ENCODE measurements at places on chromosomes 1 and 21.

DNA sequence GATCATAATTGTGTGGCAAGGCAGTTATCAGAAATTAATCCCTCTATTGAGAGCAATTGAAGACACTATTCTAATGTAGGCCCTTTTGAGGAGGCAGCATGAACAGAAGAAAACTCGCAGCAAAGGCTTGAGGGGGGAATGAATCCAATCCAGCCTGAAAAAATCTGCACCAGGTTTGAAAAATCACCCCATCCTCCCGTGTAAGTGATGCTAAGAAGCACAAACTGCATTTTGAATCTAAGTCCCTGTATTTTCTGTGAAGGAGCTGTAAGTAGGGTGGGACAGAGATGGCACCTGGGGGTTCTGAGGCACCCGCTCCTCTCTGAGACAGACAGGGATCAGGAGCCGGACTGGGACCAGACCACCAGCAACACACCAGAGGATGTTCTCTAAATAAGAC, at the start of gene CRB1:
Gene CRB1, plus strand, starts transcription at position 241 of the 400 bp plus-strand sequence. CDS start 161 bp downstream, outside the sequence.
- no peak for DNase-seq

GRCh38 chr1:113835686-113836290, 23.5 kb upstream of the RSBN1 start:
- DNase-seq: no peak

- no peak for DNase-seq
These were observed 365.8 kb upstream of the DPYD start for GRCh38 chr1:98286656-98287055.

GRCh38 chr1:237287876-237288521, 246.0 kb downstream of the RYR2 start:
- no peak for DNase-seq

DNA sequence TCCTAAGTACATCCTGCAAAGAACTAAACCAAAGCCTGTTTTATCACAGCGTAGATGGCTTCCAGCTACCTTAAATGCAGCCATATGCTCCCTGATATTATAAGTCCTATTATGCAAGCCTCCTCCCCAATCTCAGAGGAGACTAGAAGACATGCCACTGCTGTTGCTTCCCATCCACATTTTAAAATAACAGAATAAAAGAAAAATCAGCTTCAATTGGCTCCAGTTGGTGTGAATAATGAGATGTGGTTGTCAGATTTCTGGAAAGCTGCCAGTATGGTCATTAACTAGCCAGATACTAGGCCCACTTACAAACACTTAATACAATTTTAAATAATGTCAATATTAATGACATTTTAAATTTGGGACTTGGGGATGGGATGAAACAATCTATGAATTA, 25.7 kb downstream of the WARS2 start:
- DNase-seq: no peak

DNA sequence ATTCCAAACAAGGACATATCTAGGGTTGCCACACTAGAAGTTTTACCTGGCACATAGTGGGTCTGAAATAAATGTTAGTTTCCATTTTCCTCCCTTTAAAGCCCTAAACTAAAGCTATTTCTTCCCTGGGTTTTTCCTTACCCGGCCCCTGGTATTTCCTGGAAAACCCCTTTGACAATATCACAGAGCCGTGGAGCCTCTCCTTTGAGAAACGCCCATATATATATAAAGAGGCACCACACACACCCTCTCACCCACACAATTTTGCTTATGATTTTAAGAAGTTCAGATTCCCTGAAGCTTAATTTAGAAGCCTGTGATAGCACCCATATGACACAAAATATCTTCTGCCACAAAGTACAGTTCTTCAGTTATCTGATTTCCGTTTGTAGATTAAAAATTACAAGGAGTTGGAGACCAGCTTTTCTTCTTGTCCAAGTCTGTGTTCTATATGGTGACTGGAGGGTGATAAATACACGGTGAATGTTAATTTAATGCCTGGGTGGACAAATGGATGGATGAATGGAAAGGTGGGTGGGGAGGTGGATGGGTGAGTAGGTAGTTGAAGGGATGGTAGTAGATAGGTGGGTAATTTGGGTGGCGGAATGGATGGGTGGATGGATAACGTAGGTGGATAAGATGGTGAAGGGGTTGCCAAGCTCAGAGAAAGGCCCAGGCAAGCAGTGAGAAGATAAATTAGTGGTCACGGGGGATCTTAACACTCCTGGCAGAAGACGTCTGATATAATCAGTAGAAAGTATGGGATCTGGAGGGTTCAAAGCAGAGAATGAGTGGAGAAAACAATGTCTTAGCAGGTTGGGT, 154.4 kb upstream of the FGGY start:
- DNase-seq: no peak

DNA sequence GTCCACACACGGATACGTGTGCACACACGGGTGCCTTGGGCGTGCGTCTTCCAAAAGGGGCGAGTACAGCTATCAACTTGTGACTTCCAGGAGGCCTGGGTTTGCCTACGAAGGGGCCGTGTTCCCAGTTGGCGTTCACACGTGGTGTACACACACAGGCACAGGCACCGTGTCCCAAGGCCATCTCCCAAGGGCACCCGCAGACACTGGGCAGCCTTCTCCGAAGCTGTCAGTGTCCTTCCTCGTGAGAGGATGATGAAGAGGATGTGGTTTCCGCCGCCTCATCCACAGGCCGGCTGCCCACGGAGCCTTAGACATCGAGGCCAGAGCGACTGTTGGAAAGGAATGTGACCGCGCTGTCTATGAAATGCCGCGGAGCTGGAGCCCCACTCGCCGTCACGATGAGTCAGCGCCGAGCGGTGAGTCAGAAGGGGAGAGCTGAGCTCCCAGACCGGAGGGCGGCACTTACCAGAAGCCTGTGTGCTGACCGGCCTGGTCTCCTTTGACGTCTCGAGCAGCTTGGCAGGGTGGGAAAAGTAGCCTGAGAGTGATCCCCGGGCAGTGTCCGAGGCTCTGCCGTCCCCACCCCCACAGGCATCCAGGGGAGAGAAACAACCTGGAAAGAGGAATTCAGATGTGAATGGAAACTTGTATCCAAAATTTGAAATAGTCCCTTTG, 141.4 kb upstream of the ARHGEF16 start:
- no peak for DNase-seq

DNA sequence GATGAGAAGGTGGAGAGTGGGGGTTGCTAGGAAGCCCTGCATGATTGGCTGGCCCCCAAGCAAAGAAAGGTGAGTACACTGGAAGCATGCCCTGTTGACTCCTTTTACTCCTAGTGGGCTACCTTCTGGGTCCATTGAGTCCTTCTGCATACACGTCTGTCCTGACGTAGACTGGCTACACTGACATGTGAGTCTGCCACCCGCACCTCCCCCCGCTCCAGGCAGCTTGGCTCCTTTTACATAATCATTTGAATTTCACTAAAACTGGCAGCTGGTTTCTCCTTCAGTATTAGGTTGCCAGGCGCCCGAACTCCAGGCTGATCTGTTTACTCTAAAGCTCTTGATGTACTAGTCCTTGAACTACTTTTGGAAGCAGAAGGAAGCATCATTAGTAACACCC, 8.7 kb downstream of the MRPS21 start:
- no peak for DNase-seq

- no peak for DNase-seq
These were observed at the start of gene TP73 for GRCh38 chr1:3651930-3652547. TP73 (plus strand) TSS chr1:3652516; CDS start chr1:3682366, 29,850 bp downstream.

DNA sequence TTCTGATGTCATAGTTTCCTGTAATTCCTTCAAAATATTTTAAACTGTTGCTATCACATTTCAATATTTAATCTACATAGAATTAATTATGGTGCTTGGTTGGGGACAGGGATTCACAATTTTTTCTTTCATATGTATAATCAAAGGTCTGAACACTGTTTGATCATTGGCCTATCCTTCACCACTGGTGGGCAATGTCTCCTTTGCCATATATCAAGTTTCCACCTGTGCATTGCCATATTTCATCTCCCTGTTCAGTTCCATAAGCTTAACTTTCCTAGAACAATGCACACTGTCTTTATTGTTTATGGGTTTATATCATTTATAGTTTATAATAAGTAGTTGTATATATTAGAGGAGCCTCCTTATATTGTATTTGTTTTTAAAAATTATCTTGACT, 374.9 kb upstream of the PTBP2 start:
- DNase-seq: no peak

GRCh38 chr1:12296623-12297022, 66.8 kb downstream of the VPS13D start:
- no peak for DNase-seq

DNA sequence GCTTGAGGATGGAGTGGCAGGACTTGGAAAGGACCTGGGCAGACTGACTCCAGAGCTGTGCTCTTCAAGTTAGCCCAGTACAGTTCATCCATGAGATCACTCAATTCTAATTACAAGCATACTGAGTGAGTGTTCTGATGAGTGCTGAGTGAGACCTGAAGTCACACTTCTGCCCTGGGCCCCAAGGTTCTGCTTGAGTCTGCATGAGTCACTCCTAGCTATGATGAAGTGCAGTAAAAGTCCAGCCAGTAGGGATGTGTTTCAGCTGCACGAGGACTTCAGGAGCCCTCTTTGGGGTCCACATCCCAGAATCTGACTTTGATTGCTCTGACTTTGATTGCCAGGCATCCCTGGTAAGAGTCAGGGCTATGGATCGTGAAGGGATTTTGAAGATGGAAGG, 35.8 kb downstream of the PLEKHA6 start:
- DNase-seq: no peak

DNA sequence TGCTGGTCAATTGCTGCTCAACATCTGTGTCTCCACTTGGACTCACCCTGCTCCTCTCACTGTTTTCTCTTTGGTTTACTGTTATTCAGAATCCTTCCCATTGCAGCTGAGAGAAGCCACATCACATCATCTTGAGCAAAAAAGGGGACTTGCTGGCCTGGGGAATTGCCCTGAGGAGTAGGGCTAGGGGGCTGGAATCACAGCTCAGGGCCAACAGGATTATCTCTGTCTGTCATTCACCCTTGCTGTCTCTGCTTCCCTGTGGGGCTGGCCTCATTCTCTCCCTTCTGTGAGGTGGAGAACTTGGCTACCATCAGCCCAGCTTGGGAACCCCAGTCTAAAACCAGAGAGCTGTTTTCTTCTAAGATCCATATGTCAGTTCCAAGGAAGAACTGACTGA, 140.7 kb upstream of the WNT4 start:
- DNase-seq: no peak

DNA sequence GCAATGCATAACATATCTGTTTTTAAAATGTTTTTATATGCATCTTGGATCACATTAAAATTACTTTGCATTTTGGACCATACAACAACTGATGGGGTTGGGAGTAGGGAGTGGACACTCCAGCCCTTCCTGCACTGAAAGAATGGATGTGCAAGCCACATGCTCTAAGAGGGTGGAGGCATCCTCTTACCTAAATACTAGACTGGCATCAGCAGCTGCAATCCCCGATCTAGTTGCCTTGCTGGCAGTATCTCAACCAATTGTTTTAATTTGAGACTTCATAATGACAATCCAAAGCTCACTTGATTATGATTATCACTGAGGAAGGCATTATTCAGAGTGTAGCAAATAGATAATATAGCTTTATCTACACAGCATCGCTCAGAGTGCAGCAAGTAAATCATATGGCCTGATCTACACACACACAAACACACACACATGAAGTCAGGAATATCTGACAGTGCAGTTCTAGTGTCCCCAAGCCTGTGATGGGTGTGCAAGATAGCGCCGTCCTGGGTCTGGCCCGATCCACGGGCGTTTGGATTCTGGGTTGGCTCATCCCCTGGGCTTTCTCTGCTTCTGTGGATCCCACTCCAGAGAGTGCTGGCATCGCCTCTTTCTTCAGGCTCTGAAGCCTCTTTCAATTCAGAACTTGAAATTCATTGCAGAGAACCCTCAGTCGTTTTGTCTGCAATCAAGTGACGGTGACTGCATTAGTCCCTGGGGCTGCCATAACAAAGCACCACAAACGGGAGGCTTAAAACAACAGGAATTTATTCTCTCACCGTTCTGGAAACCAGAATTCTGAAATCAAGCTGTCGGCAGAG, 181.3 kb downstream of the ETS2 start:
- no peak for DNase-seq

GRCh38 chr1:150909585-150910180, 16.5 kb upstream of the SETDB1 start:
- no peak for DNase-seq

DNA sequence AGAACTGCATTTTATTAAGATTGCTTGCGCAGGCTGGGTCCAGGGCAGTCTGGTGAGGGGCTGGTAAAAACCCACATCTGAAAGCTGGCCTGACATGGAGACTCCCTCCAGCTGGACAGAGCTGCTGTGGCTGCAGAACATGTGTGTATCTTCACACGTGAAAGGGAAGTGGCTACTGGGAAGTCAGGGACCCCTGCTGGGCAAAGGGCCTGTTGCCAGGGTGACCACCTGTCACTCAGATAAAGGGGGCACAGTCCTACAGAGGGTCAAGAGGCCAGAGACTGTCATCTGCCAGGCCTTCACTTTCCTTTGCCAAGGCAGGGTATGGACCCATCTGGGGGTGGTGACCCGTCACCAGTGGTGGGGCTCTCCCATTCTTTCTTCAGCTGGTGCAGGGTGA, 17.5 kb downstream of the NKAIN1 start:
- DNase-seq: no peak

GRCh38 chr1:69494221-69494620, 73.5 kb upstream of the LRRC7 start:
- DNase-seq: no peak

GRCh38 chr1:8477166-8477982, 159.5 kb downstream of the SLC45A1 start:
- no peak for DNase-seq

DNA sequence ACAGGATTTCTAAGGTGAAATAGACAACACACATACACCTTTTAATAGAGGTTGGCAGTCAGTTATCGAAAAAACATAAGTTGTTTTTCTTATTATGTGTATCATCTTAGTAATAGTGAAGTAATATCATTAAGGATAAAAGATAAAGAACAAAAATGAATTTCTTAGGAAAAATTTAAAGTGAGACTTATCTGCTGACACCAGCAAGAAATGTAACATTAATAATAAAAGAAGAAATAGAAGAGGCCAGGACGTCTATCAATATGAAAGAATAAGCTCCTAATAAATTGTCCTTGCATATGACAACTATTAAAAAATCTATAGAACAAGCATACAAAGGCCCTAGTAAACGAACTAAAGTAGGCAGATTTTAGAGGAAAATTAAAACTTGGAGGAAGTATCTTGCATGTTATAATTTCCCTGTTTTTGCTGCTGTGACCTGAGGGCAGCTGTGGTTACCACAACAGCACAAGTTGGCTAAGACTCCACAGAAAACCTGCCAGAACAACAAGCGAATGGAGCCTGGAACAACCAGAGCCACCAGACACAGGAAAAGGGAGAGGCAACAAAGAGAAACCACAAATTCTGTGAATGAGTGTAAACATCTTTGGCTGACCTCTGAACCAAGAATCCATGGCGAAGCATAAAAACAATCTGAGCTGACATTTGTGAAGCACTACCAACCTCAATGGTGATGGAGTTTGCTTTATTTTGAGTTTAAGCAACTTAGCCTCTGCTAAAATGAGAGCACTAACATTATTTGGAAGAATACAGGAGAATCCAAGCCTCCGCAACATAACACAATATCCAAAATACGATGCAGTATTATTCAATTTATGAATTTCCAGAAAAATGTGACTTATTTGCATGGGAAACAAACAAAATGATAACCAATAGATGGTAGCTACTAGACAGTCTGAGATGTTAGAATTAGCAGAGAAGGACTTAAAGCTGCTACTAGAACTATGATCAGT, 207.5 kb downstream of the KCNT2 start:
- no peak for DNase-seq

GRCh38 chr1:229381234-229381633, 38.4 kb upstream of the CCSAP start:
- DNase-seq: no peak

- DNase-seq: peak; percentile 53
These were observed 774 bp upstream of the DYRK1A start for GRCh38 chr21:37365517-37366481.

GRCh38 chr1:109370712-109371340, 26.9 kb downstream of the SORT1 start:
- DNase-seq: no peak

Measured in activated effector memory CD4-positive, alpha-beta T cell treated with Interleukin-2 at 50 U/mL for 16 hours (primary cell).